Activated naive CD4-positive, alpha-beta T cell (primary cell): ENCODE measurements at places on chromosomes 6 and 20.

DNA sequence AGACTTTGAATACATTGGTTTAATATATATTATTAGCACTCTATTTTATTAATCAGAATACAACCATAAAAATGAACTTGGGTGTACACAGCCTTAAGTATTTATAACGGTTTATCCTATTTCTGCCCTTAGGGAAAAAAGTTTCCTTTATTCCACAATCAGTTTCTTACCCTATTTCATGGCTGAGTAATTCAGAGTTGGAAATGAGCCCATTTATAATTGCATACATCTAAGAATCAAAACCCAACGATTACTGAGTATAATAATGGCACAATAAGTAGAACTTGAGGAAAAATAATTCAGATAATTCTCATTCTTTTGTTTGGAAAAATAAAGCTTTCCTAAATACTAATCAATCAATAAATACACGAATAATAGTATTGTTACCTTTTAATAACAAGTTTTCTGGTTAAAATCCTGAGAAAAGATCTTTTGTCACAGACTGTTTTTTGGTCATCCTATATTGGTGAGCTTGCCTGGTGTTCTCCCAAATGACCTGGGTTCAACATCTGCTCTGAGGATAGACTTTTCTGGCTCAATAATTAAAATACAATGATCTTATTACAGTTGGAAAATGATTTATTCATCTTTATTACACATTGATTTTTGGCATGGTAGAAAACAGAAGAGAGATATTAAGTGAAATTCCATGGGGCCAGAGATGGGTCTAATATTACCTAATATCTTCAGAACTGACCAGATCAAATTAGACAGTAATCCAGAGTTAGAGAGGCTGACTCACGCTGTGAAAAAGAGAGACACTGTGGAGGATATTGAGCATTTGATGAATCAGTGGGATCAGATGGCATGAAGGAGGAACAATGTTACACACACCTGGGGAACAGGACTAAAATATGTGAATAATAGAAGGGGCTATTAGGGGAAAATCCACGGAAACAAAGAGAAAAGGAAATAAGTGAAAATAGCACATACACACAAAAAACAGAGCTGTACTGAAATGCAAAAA is 162.1 kb upstream of the TBX18 start:
- no peak for DNase-seq

DNA sequence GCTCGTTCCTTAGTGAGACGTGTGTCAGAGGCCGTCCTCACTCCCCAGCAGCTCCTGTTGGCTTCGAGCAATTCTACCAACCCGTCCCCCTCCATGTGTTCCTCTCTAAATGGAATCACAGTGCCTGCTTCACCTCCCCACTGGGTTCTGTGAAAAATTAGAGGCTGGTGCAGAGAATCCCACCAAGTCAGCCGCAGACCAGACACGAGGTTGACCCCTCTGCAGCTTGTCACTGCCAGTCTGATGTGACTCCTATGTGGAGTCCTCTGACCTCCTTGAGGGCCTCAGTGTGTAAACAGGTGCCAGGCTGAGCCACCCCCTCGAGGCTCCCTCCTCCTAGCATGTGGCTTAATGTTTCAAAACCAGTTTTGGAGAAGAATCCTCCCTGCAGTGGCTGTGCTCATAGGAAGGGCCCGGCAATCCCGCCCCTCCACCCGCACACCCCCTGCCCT is 12.6 kb upstream of the IRF4 start:
- DNase-seq: no peak

DNA sequence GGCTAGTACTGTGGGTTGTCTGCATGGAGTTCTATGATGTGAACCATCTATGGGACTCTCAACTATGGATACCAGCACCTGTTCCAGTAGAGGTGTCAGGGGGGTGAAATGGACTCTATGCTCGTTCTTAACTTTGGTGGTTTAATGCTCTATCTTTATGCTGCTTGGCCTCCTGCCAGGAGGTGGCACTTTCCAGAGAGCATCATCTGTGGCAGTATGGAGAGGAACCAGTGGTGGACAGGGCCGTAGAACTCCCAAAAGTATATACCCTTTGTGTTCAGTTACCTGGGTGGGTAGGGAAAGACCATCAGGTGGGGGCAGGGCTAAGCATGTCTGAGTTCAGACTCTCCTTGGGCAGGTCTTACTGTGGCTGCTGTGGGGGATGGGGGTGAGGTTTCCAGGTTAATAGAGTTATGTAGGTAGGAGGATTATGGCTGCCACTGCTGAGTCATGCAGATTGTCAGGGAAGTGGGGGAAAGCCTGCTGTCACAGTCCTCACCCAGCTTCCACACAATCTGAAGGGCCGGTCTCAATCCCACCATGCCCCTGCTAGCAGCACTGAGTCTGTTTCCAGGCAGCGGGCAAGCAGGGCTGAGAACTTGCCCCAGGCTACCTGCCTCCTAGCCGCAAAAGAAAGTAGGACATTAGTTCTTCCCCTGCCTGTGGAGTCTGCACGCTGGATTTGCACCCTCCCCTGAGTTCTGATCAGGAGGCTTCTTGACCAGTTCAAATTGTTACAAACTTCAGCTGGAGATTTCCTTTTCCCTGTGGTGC is 284.0 kb downstream of the KCNQ5 start:
- DNase-seq: no peak

DNA sequence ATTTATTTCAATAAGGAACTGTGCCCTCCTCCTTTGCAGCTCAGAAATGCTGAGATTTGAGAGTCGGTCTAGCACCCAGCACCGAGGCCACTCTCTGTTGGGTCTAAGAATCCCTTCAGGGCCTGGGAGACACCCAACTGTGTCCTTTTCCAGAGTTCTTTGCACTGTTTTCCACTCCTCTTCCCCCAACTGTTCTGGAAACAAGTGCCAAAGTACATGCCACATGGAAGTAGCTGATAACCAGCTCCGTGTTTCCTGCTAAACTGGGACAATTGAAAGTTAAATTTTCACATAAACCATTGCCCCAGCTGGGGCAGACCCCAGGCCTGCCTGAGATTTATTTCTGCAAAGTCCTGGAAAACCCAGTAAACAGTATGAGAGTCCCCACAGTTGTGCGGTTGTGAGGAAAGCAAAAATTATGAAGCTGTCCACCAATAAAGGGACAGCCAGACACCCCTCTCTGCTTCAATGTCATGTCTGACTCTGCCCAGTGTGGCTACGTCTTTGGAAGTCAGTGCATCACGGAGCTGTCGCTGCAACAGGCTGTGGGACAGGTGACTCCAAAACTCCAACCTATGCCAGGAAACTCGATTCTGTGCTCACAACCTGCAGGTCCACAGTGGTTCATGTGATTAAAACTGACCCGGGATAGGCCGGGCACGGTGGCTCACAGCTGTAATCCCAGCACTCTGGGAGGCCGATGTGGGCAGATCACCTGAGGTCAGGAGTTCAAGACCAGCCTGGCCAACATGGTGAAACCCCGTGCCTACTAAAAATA is 178.0 kb upstream of the AFDN start:
- DNase-seq: no peak

GRCh38 chr6:34237722-34238584 is 1.3 kb downstream of the HMGA1 start:
- DNase-seq: peak; percentile 64

DNA sequence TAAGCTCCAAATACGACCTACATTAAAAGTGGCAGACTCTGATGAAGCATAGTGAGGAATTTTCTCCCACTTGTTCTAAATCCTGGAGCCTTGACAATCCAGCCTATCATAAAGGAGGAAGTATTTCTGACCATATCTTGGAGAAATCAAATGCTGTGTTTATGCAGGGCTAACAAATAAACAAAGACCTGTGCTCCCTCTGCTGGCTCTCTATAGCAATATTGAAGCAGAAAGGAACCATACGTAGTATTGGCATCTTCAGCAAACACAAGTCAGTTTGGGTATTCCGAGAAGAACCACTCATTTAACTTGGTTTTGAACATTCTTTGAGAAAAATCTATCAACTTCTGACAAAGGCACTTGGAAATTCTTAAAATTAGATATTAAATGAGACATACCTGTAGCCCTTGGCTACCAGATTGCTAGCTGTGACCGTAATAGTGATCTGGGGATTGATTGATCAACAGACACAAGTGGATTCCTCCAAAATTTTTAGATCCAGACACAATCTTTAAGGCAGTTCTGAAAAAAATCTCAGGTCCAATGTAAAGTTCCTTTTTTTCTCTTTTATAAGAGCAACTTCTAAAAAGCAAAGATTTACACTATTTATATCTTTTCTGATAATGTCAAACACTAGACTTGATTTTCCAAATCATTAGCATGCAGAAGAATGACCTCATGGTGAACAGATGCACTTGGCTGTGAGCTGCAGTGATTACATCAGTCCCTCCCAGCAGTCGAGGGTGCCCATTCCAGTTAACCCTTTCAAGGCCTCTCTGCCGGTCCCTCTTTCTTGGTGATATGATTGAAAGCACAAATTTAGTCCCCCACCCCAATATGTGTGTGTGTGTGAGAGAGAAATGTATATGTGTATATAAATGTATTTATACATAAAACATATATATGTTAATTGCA is 40.2 kb downstream of the INSM1 start:
- no peak for DNase-seq

- DNase-seq: no peak
These were observed 333.8 kb downstream of the PTPRT start for GRCh38 chr20:42855896-42856295.

GRCh38 chr6:13836170-13836569 is 21.8 kb upstream of the MCUR1 start:
- DNase-seq: no peak

- peak; percentile 68 for DNase-seq
These were observed 16.1 kb downstream of the BPIFB1 start for GRCh38 chr20:33299111-33299603.

DNA sequence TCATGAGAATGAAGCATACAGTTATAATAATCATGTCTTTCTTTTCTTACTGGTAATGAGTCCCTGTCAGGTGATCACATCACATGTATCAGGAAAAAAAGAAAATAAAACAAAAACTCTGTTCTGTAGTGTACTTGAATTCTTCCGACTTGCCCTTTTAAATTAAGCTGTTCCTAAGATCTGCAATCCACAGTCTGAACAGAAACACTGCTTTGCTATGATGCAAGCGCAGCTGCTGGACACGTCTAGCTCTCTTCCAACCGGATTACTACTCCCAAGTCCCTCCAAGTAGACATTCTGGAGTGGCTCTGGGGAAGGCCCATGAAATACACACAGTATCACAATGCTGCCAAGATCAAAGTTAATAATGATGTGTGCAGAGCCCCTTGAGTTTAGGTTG is 83.7 kb downstream of the FYN start:
- no peak for DNase-seq

- DNase-seq: no peak
These were observed 30.2 kb downstream of the ZHX3 start for GRCh38 chr20:41287327-41287726.

- DNase-seq: no peak
These were observed 891.7 kb downstream of the C6orf118 start for GRCh38 chr6:164417537-164418261.

DNA sequence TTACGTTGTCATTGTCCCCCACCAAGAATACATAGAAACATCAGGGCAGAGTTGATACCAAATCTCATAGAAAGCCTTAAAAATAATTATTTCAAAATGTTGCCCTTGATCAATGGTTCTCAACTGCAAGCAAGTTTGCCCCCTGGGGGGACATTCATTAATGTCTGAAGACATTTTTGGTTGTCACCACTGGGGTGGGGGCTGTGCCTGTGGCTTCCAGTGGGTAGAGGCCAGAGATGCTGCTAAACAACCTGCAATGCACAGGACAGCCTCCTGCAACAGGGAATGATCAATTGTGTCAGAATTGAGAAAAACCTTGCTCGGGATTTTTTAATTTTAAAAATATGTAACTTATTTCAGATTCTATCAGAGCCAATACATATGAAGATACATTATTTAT is 130.6 kb upstream of the DOK5 start:
- no peak for DNase-seq

GRCh38 chr6:63640062-63640461 is 4.5 kb downstream of the PHF3 start:
- DNase-seq: no peak

GRCh38 chr6:26412228-26412627 is 10.2 kb downstream of the BTN3A1 start:
- no peak for DNase-seq

DNA sequence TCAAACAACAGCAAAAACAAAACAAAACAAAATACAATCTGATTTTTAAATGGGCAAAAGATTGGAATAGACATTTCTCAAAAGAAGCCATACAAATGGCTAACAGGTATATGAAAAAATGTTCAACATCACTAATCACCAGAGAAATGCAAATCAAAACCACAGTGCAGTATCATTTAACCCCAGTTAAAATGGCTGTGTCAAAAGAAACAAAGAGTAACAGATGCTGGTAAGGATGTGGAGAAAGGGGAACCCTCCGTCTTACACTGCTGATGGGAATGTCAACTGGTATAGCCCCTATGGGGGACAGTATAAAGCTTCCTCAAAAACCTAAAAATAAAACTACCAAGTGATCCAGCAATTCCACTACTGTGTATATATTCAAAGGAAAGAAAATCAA is 10.9 kb upstream of the NELFCD start:
- no peak for DNase-seq
